LHCN-M2 (cell line): ENCODE measurements at places on chromosomes 16 and 17.

DNA sequence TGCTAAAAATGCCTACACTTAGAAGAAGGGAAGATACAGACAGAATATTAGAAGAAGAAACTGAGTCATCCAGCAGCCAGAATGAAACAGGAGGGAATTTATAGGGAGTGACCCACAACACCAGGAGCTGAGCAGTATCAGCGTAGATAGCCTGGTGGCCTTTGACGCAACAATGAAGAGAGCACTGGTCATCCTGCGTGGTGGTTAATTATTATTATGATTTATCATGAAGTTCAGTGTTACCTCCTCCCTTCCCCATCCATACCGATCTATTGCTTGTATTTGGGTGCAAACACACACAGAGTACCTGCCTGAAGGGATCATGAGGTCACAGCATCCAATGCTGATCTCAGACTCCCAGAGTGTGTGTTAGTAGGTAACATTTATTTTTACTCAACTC lies 38.5 kb downstream of the ERCC4 start:
- DNase-seq: no peak

- peak; percentile 71 for DNase-seq
These were observed 5.3 kb downstream of the ANKRD11 start for GRCh38 chr16:89484923-89485679.

DNA sequence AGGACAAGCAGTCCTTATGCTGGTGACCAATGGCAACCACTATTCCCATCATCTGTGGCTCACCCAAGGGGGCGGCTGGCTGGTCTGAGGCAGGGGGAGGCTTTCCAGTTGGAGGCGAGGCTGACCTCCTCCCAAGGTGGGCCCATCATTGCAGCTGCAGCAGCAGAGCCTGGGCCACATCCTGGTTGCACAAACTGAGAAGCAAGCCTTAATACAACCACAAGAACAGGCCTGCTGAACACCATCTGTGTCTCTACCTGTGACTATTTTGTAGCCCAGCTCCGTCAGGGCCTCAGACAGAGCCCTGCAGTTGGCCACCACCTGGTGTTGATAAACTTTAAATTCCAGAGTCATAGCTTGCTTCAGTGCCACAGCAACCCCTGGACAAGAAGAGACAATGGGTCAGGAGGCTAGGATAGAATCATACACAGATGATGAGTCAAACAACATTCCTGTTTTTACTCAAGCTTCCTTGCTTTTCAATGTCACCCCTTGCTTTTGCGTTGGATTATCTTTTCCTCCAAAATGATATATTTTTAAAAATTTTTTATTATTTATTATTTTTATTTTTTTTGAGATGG lies 17.9 kb downstream of the SMCR8 start:
- DNase-seq: no peak

GRCh38 chr16:16861546-16861945 lies 482.6 kb downstream of the NPIPA7 start:
- DNase-seq: peak; percentile 1

DNA sequence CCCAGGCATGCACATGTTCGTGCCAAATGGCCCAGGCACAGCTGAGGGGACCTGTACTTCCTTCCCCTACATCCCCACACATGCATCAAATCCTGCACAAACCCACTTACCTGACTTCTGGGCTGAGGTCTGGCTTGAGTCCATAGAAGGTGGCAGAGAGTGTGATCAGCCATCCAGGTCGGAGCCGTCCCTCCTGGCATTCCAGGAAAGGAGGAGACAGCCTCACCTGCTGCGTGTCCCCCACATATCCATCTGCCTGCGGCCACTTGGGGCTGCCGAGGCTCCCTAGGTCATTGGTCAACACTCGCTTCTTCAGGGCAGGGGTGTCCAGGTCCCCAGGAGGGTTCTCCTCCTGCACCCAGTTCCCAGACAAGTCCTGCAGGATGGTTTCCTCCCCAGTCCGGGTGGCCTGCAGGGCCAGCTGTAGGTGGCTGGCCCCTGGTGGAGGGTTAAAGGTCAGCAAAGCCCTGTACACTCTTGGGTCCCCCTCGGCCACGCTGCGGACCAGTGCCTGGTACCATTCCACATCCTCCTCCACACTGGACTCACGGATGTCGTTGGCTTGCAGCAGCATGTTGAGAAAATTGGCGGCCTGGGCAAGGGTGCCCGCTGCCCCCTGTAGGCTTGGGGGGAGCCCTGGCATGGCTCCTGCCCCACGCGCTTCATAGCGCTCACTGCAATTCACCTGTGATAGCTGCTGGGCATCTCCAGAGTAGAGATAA lies 709 bp downstream of the GPR179 start:
- no peak for DNase-seq

DNA sequence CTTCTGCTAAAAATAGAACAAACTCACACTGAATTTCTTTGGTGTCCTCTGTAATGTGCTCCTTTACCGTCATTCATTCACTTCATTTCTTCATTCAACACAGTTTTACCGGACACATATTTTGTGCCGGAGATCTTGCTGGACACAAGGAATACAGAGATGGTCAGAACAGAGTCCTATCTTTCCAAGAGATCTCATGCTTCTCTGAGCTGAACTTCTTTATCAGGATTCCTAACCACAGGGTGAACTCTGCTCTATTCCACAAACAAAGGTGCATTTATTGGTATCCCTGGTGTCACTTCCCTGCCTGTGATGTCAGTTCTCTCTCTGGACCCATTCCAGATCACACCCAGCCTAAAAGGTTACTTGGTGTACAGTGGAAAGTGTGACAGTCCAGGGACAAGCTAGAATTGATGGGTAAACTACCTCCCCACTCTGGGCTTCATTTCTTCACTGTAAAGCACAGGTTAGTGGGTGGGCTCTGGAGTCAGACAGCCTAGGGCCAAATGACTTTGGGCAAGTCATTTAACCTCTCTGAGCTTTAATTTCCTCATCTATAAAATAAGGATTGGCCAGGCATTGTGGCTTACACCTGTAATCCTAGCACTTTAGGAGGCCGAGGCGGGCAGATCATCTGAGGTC lies 4.2 kb downstream of the IFI35 start:
- DNase-seq: no peak

DNA sequence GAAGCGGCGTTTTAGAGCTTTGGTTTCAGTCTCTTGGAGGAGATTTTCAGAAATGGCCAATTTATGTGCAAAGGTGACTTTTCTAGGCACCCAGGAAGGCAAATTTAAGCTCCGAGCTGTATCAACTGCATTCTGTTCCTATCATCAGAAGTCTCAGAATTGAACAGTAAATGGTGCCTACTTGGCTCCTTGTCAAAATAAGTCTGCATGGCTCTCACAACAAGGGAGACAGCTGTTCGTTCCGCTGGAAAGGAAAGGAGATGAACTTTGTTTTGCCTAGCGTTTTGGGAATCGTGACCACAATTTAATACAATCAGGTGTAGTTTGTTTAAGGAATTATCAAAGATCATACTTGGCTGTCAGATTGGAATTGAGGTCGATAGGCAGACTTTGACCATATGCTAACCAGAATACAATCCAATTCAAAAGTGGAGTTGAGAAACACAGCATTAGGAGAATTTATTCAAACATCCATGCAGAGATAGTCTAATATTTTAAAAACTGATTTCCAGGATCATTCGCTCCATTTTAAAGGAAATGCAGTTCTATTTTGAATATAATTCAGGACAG lies 139.4 kb downstream of the CPPED1 start:
- DNase-seq: no peak

- no peak for DNase-seq
These were observed at the start of gene SERPINF2 for GRCh38 chr17:1742371-1743087. Gene SERPINF2 (plus strand): TSS chr17:1742871. CDS start chr17:1744996, 2,125 bp downstream.

GRCh38 chr16:19400711-19401110 lies 17.0 kb upstream of the TMC5 start:
- no peak for DNase-seq

DNA sequence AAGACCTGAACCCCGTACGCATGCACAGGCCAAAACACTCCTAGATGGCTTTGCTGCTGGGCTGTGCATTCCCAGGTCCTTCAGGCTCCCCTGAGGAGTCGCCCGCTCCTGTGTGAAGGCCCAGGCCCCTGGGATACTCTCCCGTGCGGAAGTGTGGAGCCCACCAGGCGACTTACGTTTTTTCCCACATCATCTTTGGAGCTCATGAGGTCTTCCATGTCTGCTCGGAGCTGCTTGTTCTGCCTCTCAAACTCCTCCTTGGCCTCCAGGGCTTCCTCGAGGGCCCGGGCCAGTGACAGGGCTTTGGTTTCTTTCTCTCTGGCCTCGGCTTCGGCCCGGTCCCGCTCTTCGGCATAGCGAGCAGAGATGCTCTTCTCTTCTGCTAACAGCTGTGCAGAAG lies 56.4 kb downstream of the NDEL1 start:
- no peak for DNase-seq

DNA sequence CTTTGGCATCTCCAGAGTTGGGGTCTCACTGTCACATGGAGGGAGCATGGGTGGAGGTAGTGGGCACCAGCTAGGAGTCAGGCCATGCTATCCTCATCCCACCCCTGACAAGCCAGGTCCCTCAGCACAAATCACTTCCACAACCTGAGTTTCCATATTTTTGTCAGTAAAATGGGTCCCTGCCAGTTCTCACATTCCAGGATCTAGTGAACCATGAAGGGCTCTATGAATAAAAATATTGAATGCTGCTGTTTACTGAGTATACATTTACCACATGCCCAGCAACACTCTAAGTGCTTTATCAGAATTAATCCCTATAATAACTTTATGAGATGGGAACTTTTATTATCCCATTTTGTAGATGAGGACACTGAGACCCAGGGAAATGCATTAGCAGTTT lies 16.8 kb downstream of the SEZ6 start:
- DNase-seq: no peak

DNA sequence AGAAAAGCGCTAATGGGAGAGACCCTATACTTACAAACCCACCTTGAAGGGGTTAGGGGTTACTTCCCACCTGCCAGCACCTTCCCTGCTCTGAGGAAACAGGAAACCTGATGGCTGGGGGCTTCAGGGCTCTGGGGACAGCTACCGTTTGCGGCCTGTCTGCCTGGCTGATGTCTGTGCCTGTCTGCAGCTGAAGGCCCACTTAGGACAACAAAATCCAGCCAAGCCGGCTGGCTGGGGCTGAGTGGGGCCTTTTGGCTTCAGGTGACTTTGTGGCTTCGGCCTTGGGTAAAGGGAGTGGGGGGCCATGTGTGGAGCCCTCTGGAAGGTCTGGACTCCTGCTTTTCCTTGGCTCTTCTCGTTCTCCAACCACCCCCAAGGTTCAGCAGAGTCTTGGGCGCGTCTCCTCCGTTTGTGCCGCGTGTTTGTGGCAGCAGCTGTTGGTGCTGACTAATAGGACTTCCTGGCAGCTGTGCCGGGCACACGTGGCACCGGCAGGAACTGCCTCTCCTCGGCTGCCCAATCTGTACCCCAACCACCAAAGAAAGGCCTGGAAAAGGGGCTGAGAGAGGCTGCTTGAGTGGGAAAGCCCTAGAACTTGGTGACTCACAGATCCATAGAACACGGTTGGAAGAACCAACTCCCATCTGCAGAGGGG lies 186.7 kb downstream of the MSI2 start:
- DNase-seq: peak; percentile 99
